Kidney tubule cell (primary cell): ENCODE measurements at places on chromosomes 4 and X.
A peak's percentile ranks its signal among the peaks of the same experiment; 100 is the strongest.

DNA sequence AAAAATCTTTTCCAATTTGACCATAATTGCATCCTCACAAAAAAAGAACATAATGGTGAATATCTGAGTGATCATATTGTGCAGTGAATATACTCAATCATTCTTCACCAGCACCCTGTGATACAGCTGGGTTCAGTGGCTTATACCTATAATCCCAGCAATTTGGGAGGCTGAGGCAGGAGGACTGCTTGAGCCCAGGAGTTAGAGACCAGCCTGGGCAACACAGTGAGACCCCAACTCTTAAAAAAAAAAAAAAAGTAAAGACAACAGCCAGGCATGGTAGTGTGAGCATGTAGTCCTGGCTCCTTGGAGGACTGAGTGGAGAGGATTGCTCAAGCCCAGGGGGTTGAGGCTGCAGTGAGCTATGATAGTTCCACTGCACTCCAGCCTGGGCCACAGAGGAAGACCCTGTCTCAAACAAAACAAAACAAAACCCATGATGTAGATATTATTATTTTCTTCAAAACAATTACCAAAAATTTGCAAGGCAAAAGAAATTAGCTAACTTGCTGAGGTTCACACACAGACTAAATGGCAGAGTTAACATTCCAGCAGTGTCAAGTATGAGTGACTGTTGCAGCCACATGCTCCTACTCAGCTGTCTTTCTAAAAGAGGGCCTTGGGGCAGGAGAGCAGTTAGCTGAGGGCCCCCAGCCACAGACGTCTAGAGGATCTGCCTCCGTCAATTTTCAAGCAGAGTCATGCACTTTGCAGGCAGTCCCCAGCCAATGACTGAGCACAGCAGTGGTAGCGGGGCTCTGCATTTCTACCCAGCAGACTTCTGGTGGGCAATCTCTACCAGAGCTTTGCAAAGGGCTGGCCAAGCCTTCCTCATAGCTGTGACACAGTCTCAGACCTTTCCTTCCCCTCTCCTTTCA is 33.4 kb downstream of the ADGRA3 start:
- DNase-seq: no peak

DNA sequence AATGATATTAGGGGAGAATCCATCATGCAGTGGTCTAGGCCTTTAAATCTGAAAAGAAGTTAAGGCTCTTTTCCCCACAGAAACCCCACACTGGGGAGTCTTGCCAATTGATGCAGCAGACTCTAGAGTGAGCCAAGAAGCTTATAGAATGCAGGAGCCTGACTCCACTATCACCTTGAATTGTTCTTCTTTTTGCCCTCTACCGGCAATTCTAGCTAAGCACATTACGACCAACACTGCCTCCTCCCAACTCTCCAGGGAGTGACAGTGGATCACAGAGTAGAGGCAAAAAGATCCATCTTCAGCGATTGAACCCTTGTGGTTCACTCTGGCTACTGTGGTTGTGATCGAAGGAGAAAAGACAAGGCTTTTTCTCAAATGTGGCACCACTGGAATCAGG is 331.5 kb downstream of the NKX6-1 start:
- DNase-seq: no peak

- peak; percentile 31 for DNase-seq
Observed at GRCh38 chr4:145939441-145939750, 773 bp upstream of the ZNF827 start.

DNA sequence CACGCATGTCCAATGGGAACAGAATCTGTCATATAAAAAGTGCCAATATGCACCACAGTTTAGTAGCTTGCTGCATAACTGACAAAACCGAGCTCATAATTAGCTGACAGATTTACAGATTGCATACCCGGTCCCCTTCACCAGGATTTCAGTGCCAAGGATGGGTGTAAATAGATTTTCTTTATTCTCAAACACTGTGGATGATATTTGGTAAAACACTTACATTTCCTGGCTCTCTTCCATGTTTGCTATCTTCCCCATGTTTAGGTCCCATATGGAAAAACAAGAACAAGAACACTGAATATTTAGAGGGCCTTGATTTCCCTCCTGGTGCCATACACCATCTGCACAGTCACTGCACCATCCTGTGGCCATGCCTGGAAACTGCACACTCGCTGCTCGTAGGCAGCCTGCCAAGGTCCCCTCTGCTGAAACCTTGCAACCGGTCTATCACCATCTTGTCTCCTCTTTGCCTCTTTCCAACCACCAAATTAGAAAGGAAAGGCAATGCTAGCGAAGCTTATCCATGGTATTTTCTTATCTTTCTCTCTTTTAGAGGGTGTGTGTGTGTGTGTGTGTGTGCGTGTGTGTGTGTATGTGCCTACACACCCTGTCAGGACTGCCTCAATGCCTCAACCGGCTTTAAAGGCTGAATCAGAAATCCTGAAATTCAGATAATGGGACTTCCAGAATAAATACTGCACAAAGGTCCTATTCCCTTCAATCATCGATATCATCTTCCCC is 124.2 kb upstream of the MBNL3 start:
- DNase-seq: peak; percentile 38

DNA sequence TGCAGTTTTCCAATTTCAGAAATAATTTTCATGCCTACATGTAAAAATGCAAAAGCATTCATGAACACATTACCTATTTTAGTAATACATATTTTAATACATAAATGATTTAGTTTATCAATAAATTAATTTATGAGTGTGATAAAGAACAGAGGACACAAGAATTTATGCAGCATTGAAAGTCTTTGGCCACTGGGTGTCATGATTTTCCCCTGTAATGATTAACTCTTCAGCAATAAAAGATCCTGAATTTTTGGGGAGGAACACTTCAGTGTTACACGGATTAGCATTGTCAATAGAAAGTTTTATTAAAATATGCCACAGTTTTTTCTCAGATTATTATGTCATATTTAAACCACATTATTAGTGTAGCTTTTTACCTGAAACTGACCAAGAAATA is 8.6 kb upstream of the VCX2 start:
- DNase-seq: no peak

DNA sequence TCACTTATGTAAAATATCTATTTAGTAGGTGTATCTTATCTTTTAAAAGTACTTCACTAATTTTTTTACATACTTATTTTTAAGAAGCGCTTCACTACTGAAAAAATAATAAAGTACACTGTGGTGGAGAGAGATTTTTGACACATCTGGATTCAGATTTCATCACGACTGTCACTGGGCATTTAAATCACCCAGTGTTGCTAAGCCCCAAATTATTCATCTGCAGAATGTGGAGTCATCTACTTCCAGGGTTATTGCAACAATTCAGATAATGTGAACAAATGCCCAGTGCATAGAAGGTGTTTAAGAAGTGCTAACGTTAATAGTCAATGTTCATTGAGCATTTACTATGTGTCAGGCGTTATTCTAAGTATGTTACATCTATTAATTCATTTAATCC is 41.8 kb downstream of the AASDH start:
- DNase-seq: no peak

DNA sequence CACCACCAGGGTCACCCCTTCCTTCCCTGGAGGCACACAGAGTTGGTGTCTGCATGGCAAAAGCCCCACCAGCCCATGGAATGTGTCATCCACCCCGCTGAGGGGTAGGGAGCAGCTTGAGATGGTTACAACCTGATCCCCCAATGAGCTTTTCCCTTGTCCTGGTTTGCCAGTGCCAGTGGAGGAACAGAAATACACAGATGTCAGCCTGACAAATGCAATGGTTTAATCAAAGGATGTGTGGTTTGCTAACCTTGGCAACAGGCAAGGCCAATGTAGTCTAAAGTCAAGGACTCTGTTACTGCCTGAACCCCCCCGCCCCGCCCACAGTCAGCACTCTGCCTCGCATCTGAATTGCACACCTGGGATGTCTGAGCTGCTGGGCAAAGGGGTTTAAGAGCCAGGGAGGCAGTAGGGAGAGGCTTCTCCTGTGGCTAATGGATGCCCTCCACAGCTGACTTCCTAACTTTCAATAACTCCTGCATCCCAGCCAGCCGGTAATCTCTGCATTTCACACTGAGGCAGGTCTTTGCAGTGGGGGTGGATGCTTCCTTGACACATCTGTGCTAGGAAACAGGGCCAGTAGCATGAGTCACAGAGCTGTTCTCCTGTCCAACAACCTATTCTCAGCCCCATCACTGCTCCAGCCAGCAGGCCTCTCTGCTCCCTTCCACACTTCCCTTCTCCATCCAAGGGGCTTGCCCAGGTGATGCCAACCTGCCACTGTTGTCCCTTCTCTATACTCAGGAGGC is 137.5 kb downstream of the AMMECR1 start:
- peak; percentile 73 for DNase-seq

- DNase-seq: no peak
Observed at GRCh38 chr4:124279741-124280140, 432.8 kb downstream of the ANKRD50 start.

- DNase-seq: no peak
Observed at GRCh38 chr4:137467537-137467936, 64.8 kb downstream of the PCDH18 start.

DNA sequence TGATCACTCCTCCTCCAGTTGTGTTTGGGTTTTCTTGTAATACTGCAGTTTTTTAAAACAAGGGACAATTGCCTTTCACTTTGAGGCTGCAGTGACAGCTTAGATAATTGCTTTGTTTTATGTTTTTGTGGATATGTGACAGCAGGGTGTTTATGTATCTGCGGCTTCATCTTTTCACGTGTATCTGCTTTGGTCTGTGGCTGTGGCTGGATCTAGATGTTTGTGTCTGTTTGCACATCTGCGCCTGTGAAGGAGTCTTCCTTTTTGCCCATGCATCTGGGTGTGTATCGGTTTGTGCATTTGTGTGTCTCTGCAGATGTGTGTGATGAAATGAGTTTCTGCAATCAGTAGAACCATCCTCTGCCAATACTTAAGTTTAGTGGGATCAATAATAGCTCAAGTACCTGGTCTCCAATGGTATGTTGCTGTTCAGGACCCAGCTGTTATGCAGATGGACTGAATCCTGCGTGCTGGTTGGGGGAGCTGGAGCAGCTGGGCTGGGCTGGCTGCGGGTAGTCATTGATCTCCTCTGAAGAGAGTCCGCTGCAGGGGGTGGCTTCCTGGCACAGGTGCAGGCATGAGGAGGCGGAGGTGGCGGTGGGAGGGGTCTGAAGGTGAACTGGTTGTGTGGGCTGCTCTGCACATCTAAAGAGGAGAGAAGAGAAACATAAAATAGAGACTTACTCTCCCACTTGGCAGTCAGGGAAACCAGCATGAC is 390.3 kb downstream of the SH2D1A start:
- DNase-seq: no peak
